ENCODE measurements at places on chromosomes 2 and 18. TPM values are rescaled to one million over a fixed set of nuclear protein-coding genes. Genes with fewer than 3 reads are reported as not detected.
A peak's percentile ranks its signal among the peaks of the same experiment; 100 is the strongest.

Gene CHST9
- total RNA-seq: not detected

DNA sequence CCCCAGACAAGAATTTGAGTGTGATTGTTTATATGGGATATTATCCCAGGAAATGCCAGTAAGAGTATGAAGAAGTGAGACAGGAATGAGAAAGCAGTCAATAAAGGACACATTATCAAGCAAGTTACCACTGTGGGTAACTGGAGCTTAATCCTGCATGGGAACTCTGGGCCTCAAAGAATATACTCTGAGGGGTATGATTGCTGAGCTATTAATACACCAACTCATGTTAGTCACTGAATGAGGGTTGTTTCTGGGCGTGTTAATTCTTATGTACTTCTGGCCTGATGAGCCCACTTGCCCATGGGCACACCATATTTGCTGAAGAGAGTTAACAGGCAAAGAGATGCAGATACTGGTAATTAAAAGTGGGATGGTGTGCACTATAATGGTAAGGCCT lies 26.6 kb upstream of the PAIP2B start:
- H3K27me3 ChIP-seq: no peaks in the 10 kb centered on the region
- H3K4me3 ChIP-seq: no peak overlapping the region
- no peak for DNase-seq
- no peak overlapping the region for H3K27ac ChIP-seq

GRCh38 chr2:95317665-95318425 lies 20.7 kb downstream of the KCNIP3 start:
- no peaks in the 10 kb centered on the region for H3K27me3 ChIP-seq
- H3K36me3 ChIP-seq: no peaks in the 10 kb centered on the region
- H3K4me3 ChIP-seq: no peak overlapping the region
- no peak overlapping the region for H3K27ac ChIP-seq

GRCh38 chr18:25284861-25285550 lies 67.0 kb downstream of the ZNF521 start:
- no peak overlapping the region for H3K4me3 ChIP-seq
- no peaks in the 10 kb centered on the region for H3K36me3 ChIP-seq
- H3K4me1 ChIP-seq: no peaks in the 10 kb centered on the region

DNA sequence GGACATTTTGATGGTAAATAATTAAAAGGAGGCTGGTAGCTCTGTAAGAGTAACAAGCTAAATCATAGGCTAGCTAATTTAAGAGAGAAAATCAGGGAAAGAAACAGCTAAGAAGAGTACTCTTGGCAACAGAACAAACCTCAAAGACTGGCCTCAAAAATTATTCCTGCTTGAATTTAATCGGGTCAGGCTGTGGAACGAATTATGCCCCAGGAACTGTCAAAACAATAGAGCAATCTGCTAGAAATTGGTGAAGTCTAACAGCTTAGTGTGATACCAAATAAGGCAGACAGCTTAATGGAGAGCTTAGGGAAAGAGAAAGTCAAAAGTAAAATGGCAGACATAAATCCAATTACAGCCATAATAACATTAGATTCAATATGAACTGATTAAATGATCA lies 215.7 kb downstream of the MREG start:
- H3K4me3 ChIP-seq: no peak overlapping the region
- H3K27me3 ChIP-seq: no peaks in the 10 kb centered on the region
- DNase-seq: no peak

GRCh38 chr18:79139206-79139605 lies 70.0 kb downstream of the ATP9B start:
- DNase-seq: peak; percentile 11
- H3K27me3 ChIP-seq: no peaks in the 10 kb centered on the region
- no peak overlapping the region for H3K4me3 ChIP-seq

DNA sequence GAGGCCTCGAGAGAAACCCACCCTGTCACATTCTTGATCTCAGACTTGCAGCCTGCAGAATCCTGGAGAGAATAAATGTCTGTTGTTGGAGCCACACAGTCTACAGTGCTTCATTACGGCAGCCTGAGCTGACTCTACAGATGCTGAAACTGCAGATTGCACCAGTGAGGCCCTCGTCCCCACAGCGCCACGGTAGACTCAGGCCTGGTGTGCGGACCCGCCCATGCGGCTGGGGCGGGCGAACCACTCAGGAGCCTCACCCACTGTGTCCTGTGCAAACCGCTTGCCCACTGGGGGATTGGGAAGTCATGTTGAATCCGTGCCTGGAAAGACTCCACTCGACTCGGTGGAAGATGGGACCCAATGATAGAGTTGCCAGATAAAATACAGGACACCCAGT lies 125.2 kb upstream of the COPS8 start:
- H3K4me1 ChIP-seq: no peaks in the 10 kb centered on the region
- no peak overlapping the region for H3K27ac ChIP-seq
- no peaks in the 10 kb centered on the region for H3K36me3 ChIP-seq
- DNase-seq: no peak
- H3K4me3 ChIP-seq: no peak overlapping the region
- no peaks in the 10 kb centered on the region for H3K27me3 ChIP-seq

Gene DCC
- total RNA-seq: not detected

Gene GDF7
- 0.19 TPM for total RNA-seq
